Right lobe of liver (tissue), 6 donors: ENCODE measurements at places on chromosomes 2 and 18.
A peak's percentile ranks its signal among the peaks of the same experiment; 100 is the strongest.

- no peak for DNase-seq
These were observed 658.6 kb upstream of the FANCL start for GRCh38 chr2:58899692-58900091.

DNA sequence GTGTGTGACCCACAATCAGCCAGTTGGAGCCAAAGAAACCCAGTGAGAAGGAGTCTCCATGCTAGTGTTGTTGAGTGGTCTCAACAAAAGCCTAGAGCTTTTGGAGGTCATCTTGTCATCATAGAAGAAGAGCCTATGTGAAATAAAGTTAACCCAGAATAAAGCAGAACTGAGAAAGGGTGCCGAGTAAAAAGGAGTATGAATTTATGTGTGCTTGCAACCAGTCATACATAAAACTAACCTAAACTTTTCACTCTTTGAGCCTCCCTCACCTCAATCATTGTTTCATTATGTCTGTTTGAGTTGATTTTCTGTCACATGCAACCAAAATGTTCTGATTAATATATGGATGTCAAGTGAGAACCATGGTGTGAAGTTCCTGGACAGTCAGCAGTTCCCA, 599.3 kb upstream of the ZEB2 start:
- DNase-seq: no peak

GRCh38 chr2:105820691-105821090, 76.0 kb downstream of the NCK2 start:
- no peak for DNase-seq

- no peak for DNase-seq
These were observed 39.1 kb upstream of the DTNB start for GRCh38 chr2:25712455-25712854.

- no peak for DNase-seq
These were observed 42.3 kb downstream of the DARS1 start for GRCh38 chr2:135942936-135943688.

DNA sequence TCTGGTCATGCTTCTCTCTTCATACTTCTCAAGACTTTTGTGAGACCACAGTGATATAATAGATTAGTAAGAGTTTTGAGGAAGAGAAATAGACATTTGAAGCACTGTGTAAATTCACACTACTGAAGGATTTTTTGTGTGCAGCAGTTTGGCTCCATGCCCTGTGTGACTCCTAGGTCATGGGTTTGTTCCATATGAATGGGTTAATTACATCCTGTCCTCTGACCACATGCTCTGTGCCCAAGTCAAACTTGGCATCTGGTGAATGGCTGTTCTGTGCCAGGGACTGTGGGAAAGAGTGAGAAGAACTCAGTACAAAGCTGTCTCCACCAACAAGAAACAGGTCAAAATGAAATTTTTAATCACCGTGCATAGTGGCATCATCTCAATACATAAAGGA, 304.0 kb downstream of the LNPK start:
- DNase-seq: no peak

- no peak for DNase-seq
These were observed 60.0 kb downstream of the GCA start for GRCh38 chr2:162403884-162404283.

- DNase-seq: no peak
These were observed 57.6 kb downstream of the SGPP2 start for GRCh38 chr2:222481941-222482340.

DNA sequence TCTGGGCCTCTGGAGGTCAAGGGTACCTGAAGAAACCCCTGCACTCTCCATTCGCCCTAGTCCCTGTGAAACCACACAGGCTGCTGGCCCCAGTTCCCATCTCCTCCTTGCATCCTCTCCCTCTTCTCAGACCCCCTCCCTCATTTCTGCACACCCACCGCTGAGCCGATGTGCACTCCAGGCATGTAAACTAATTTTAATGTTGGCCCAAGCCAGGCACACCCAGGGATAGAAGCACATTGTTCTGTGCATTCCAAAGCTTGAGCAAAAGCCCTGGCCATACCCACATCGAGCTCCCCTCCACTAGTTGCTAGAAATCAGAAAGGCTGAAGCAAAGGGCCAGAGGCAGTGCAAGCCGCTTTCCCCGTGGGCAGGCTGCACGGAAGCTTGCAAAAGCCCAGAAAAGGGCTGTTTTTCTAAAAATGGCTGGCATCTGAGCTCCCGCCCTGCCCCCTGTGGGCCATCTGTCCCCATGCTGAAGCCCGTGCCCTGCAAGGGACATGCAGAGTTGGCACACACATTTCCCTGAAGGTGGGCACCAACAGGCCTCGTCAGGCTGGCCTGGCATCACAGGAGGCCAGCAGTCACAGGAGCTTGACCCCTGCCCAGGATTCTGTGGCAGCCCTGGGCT, 181.6 kb downstream of the SMAD7 start:
- peak; percentile 41 for DNase-seq

- no peak for DNase-seq
These were observed 19.6 kb upstream of the SATB2 start for GRCh38 chr2:199477277-199477834.

DNA sequence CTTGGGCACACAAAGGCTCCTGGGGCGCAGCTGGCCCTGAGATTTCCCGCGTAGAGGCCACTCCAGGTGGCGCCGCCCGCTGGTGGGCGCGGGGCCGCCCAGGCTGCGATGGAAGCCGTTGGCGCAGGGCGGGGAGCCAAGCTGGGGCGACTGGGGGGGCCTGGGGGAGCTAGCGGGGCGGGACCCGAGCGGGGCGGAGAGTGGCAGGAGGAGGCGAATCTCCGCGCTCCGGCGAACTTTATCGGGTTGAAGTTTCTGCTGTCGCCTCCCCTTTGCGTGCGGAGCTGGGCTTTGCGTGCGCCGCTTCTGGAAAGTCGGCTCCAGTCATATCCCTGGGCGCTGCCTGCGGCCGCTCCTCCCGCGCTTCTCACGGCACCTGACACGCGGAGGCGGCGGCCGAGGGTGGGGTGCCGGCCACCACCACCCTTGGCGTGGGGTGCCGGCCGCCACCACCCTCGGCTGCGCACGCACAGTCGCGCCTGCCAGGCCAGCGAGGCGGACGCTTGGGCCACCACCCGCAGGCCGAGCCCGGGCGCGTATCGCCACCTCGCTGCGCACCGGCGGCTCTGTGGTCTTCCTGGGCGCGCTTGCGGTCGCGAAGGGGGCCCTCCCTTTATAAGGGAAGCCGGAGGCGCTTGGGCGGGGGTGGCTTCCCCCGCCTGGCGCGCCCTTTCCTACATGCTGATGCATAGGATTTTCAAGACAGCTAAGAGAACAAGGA, 919 bp upstream of the CYP1B1 start:
- peak; percentile 92 for DNase-seq

GRCh38 chr2:196315388-196316049, 144.1 kb upstream of the STK17B start:
- DNase-seq: no peak

DNA sequence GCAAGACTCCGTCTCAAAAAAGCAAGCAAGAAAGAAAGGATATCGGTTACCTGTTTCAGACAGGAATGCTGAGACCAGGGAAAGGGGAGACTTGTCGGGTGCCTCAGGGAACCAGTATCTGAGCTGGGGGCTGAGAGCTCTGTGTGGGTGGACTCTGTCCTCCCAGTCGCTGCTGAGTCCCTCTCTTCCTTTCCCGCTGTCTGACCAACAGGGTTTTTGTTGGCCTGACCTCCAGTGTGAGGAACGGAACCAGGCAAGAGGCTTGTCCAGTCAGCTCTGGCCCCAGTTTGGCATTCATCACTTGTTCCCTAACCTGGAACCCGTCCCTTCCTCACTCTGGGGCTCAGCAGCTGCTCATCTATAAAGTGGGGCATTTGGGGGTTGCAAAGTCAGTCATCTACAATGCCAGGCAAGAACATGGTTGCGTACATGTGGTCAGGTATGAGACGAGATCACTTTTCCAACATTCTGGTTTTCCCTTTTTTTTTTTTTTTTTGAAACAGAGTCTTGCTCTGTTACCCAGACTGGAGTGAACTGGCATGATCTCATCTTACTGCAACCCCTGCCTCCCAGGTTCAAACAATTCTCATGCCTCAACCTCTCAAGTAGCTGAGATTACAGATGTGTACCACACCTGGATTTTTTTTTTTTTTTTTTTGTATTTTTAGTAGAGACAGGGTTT, 116.4 kb downstream of the PLB1 start:
- no peak for DNase-seq

- DNase-seq: no peak
These were observed 292.3 kb upstream of the ID2 start for GRCh38 chr2:8389431-8390108.

DNA sequence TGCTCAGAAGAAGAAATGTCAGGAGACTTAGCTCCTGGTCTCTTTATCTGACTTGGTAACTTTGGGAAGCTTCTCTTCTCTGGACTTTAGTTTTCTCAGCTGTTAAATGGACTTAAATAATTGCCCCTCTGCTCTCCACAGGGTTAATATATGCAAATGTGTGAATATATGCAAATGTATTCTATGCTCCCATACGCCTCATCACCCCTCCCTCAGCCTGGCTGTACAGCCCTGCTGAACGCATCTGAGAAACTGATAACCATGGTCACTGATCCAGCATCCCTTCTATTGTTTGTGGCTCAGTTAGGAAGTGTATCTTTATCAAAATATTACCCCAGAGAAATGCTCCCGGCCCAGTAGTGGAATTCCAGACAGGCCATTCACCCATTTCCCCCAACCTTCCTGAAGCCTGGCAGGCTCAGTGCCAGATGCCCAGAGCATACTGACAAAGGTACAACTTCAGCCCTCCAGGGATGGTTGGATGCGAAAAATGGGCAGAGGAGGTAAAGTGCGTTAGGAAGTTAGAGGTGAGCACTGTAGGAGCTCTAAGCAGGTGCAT, 103.4 kb downstream of the DYSF start:
- DNase-seq: no peak

DNA sequence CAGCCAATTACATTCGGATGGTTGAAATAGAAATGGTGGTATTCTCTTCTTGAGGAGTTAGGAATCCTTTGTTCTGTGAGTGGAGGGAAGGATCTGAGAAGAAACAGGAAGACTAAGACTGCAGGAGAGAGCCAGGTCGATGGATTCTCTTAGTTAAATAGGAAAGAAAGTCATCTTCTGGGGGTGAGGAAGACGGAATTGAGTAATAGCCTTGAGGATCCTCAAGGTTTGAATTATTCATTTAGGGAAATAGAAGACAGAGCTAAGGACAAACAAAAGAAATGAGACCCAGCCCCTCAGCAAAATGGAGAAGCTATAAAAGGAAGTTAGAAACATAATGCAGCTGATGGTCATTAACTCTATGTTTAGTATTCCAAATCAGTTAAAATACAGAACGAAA, 1.8 kb downstream of the LAPTM4A start:
- DNase-seq: no peak

DNA sequence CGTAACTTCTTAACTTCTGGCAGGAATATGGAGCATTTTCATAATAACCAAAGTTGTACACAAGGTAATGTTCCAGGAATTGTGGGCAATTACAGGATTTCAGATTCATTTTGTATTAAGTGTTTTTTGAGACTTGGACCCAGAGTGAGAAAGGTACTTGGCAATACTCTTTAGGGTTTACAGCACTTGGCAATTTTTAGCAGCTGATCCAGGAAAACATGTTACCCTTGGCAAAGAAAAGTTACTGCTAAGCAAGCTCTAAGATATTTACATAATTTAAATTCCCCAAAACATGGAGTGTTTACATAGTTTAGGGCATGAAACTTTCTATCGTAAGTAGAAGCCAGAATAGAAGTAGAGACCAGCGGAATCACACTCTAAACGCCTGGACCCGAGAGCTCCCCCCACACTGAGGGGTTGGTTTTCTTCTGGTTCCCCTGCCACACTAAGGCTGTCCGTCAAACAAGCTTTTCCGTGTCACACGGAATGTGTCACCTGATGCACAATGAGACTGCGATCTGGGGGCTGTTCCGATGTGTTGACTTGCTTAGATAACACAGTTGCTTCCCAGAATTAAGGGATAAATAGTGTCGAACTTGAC, 177.1 kb downstream of the PTGR3 start:
- DNase-seq: no peak

- DNase-seq: no peak
These were observed 59.6 kb downstream of the SPIRE1 start for GRCh38 chr18:12598181-12598930.

GRCh38 chr2:173978447-173978846, 13.3 kb upstream of the SP3 start:
- no peak for DNase-seq
